ENCODE measurements at places on chromosomes 5 and 9.
A peak's percentile ranks its signal among the peaks of the same experiment; 100 is the strongest.

DNA sequence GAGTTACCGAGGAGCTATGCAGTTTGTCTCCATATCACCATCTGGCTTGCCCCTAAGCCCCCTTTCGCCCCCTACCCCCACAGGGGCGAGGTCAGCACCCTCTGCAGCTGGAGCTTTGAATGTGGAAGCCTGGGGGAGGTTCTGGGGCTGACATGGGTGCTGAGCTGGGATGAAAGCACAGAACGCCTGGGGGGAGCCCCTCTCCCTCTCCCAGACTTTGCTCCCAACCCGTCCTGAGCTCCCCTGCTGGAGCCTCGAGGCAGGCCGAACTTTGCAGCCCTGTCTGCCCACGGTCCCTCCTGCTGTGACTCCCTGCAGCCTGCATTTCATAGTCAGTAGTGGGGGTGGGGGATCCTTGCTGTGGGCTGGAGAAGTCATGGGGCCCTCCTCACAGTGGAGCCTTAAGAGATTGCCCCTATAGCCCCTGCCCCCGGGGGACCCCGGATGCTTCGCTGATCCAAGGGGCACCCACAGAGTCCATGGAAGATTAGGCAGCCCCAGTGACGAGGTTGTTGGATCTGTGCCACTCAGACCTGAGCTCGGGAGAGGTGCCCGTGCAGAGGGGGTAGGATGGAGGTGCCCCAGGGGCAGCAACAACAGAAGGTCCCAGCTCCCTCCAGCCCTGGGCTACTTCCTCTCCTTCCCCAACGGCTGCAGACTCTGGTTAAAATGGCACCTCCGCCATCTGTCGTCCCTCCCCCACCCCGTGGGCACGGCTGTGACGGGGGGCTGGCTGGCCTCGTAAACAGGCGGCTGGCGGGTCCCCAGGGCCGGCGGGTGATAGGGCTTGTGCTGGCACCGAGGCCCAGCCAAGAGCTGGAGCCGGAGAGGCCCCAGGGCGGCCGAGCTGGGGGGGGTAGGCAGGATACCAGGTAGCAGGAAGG, 162.0 kb downstream of the C9orf50 start:
- peak; percentile 61 for DNase-seq

DNA sequence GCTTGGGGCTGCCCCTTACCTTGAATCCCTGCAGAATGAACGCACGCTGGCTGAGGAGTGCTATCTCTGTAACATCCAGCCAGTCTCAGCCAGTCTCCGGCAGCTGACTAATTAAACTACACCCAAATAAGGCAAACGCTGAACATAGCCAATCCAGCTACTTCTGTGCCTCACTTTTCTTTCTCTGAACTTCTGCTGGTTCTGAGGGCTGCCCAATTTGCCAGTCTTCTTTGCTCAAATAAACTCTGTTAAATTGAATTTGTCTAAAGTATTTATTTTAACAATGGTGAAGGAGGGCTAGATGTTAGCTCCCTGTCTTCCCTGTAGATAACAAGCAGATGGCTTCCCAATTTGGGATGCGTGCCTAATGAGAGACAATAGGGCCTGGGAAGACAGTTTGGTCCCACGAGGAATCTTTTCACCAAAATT, 154.0 kb upstream of the NFIL3 start:
- DNase-seq, result no peak

GRCh38 chr5:113035096-113035495, 58.5 kb downstream of the DCP2 start:
- no peak for DNase-seq

DNA sequence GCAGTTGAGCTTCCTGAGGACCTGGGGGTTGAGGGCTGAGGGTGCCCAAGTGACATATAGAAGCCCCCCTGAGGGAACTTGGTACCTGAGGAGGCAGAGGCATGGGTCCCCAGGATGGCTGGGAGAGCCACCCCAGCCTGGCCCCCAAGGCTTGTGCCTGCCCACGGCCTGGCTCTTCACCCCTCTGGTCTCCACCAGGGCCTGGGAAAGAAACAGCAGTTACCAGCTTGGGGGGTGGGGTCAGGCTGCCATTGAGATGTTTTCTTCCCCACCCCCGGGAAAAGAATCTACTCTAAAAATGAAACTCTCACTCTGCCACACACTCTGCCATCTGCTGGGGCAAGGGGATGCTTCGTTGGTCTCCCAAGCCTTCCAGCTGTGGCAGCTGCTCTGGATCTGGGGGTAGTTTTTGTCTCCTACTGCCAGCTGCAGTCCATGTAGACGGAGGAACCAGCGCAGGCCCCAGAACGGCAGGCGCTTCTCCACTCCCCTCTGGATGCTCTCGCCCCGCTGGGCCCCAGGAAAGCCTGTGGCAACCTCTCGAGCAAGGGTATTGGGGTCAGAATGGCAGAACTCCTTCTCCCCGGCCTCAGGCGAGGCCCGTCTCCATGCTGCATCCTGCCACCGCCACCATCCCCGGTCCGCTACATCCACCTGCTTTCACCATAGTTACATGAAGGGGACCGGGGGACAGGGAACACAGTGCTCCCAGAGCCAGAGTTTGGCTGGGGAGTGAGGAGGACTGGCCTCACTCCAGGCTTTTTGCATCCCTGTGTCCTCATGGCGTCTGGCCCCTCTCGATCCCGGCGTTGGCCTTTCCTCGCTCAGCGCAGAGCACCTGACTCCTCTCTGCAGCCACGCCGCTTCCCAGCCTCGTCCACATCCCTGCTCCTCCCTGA, 123.5 kb downstream of the DAB2IP start:
- DNase-seq, result no peak

DNA sequence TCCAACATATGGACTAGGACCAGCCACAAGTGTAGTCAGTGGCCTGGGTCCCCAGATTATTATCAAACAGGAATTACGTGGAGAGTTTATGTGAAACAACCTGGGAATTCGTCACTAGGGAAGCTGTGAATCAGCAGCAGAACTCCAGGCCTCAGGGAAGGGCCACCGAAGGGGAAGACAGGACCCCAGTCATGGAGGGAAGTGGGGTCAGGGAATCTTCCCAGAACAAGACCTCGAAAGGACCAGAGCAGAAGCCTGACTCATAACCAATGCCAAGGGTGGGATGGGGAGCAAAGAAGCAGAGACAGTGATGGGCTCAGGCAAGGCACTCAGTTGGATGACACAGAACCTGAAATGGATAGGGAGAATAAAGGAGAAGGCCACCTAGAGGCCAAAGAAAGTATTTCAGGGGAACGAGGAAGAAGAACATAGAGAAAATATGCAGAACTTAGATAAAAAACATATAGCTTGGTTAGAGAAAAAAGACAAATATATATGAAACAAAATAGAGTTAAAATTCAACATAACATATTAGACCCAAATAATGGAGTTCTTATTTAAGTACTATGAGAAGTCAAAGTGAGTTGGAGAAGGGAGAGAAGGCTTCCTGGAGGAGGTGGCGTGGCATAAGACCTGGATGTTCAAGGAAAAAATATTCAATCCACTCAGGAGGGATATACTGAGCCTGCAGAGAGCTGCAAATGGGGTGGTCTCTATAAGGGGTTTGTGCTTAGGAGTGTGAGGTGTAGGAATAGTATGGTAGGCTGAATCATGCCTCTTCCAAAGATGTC, 66.7 kb upstream of the CAST start:
- DNase-seq, result no peak

DNA sequence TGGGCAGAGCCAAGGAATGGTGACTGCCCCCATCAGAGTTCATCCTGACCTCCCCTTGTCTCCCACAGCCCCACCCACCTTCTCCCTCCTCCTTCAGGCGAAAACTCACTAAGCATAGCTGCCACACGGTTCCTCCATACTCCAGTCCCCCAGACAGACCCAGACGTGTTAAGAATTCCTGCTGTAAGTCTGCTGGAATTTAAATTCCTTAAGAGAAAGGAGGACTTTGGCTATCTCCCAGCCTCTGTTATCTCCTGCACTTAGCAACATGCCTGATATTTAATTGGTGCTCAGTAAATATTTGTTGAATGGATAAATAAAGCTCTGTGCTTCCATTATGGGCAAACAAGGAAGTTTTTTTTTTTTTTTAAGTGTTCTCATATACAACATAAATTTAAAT, 213.7 kb downstream of the RFK start:
- DNase-seq, result no peak

GRCh38 chr9:135326141-135326540, 153.4 kb upstream of the PPP1R26 start:
- DNase-seq, result no peak

GRCh38 chr9:90552317-90552716, 90.3 kb downstream of the DIRAS2 start:
- no peak for DNase-seq

GRCh38 chr9:5879419-5880181, 11.1 kb upstream of the MLANA start:
- DNase-seq, result no peak

DNA sequence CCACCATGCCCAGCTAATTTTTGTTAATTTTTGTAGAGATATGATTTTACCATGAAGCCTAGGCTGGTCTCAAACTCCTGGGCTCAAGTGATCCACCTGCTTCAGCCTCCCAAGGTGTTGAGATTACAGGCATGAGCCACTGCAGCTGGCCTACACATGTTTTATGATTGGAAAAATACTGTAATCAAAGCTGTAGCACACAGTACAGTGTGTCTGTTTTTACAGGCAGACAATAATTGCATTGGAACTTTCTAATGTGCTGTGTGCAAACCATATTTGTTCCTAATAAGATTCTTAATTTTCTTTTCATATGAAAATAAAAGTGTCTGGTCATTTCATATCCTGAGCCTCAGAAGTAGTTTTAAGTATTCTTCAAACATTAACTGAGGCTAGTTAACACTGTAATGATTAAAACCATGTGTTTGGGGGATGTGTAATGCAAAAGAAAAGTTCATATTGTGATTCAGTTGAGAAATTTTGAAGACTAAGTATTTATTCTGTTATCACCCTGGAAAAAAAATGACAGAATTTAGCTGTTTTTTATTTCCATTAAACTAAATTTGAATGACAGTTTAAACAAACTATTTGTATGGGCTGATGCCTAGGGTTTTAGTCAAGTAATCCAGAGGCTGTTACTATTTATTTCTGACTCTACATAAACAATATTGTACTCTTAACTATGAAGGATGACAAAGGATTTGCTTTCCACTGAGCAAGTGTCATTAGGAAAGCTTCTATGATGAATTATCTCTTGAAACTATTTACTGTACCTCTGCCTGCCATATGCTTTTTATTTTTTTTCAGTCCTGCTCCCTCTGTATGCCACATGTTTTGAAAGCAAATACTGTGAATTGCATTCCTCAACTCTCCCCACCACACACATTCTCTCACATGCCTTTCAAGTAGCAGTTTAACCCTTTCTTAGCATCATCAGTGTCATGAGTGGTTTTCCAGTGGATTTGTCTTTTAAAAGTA, 111.5 kb downstream of the MTREX start:
- DNase-seq, result no peak

- DNase-seq, result no peak
Measured at GRCh38 chr5:176731506-176732160, 78.7 kb upstream of the UNC5A start.

GRCh38 chr9:19989213-19989612, 200.4 kb upstream of the SLC24A2 start:
- DNase-seq, result no peak

DNA sequence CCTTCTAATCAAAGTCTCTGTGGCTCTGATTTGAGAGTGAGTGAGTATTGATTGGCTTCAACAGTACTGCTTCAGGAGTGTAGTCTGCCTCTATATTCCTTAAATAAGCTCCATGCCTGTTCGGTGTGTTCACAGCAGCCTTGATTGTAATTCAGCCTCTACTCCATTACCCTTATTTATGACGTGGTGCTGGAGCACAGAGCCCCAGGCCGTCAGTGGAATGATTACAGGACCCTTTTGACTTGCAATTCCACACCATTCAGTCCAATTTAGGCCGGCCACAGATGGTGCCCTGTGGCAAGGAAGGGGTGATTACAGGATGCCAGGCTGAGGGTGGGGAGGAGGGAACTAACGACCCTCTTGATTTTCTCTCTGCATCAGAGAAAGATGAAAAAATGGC, 110.3 kb downstream of the ASTN2 start:
- DNase-seq, result no peak

GRCh38 chr5:93607367-93608258, 24.6 kb downstream of the NR2F1 start:
- DNase-seq, result peak; percentile 73

GRCh38 chr9:96859461-96860198, 5.3 kb upstream of the ZNF782 start:
- no peak for DNase-seq

GRCh38 chr9:110659891-110660541, 8.6 kb upstream of the MUSK start:
- no peak for DNase-seq

DNA sequence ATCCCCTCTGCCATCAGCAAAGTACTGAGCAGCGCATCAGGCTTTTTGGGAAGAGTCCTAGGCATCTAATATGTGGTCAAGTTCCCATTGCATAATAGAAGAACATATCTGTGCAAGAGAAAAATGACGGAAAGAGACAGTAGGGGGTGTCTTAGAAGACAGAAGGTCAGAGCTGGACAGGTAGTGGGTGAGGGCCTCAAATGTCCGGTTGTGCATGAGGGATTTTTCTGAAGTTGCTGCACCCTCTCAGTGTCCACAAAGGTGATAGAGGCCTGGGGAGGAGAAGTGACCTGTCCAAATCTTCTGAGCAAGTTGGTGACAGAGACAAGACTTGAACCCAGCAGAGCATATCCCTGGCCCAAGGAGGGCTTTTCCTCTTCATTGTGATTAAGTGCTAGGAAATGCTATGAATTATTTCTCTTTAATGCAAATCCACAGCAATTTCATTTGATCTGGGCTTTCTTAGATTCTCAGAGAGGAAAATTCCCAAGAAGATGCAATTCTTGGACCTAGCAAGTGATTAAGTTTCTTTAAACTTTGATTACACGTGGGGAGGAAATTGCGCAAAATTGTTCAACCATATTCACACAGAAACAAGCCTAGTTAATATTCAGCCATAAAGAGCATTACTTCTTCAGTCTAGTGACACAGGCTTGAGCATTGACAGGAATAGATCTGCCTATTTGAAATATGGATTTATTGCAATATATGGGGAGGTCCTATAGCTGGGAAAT, at the start of gene OR2S2:
Gene OR2S2, minus strand, starts transcription at position 51 of the 734 bp plus-strand sequence. CDS start 56 bp downstream, outside the sequence.
- DNase-seq, result no peak

DNA sequence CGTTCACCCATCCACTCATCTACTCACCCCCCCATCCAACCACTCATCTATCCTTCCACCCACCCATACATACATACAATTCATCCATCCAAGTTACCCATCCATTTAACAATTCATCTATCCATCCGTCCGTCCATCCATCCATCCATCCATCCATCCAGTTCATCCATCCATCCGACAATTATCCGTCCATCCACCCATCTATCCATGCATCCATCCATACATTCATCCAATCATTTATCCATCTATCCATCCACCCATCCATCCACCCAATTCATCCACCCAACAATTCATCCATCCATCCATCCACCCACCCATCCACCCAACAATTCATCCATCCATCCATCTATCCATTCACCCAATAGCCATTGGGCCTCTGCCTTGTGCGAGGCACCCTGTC, 173.2 kb upstream of the MVB12B start:
- no peak for DNase-seq

All from natural killer cell (primary cell).